ENCODE measurements at places on chromosomes 13 and 19. TPM values are rescaled to one million over a fixed set of nuclear protein-coding genes. Genes with fewer than 3 reads are reported as not detected.

ZNF780A gene
- total RNA-seq, result 14.2 TPM

PSG3 gene
- not detected for total RNA-seq

KLK5 gene
- total RNA-seq, result not detected

PDE4A gene
- 5.7 TPM for total RNA-seq

ASF1B gene
- 22.9 TPM for total RNA-seq

EBI3 gene
- 0.27 TPM for total RNA-seq

RUBCNL gene
- total RNA-seq, result not detected

TDRD12 gene
- total RNA-seq, result 0.36 TPM

SLC8A2 gene
- total RNA-seq, result not detected

IRGC gene
- total RNA-seq, result not detected

LONP1 gene
- total RNA-seq, result 91.6 TPM

DHDH gene
- not detected for total RNA-seq

RDH8 gene
- not detected for total RNA-seq

FAM216B gene
- not detected for total RNA-seq

MTMR6 gene
- total RNA-seq, result 49.5 TPM

RASAL3 gene
- total RNA-seq, result 2.4 TPM

SIGLEC8 gene
- not detected for total RNA-seq

TMEM145 gene
- not detected for total RNA-seq

ZNF154 gene
- total RNA-seq, result 0.79 TPM

OLFM4 gene
- not detected for total RNA-seq

TGFBR3L gene
- 0.43 TPM for total RNA-seq

GAPDHS gene
- total RNA-seq, result not detected

KIR2DL1 gene
- not detected for total RNA-seq

ALKBH7 gene
- 27.5 TPM for total RNA-seq

FGF22 gene
- not detected for total RNA-seq

PCDH9 gene
- 4.5 TPM for total RNA-seq

MEIOSIN gene
- not detected for total RNA-seq

PIH1D1 gene
- total RNA-seq, result 51.5 TPM

ATP11A gene
- 35.1 TPM for total RNA-seq

FBXO17 gene
- 24.1 TPM for total RNA-seq

JAK3 gene
- total RNA-seq, result 1.9 TPM

CHAMP1 gene
- 20.5 TPM for total RNA-seq

LILRB1 gene
- total RNA-seq, result not detected

S1PR2 gene
- total RNA-seq, result 0.53 TPM

SLC10A2 gene
- total RNA-seq, result not detected

FFAR3 gene
- total RNA-seq, result not detected

ZNF850 gene
- total RNA-seq, result 4.7 TPM

ZNF730 gene
- total RNA-seq, result 3.4 TPM

RASA3 gene
- total RNA-seq, result 47.6 TPM

GJA3 gene
- total RNA-seq, result not detected

RFPL4A gene
- total RNA-seq, result not detected

KRTDAP gene
- not detected for total RNA-seq

CACNG6 gene
- 1.0 TPM for total RNA-seq

PLVAP gene
- total RNA-seq, result 3.6 TPM

IGFL2 gene
- total RNA-seq, result not detected

GTF3A gene
- 109 TPM for total RNA-seq

ACP7 gene
- total RNA-seq, result 0.27 TPM

TUBB4A gene
- total RNA-seq, result not detected

ZNF573 gene
- 9.7 TPM for total RNA-seq

NLRP11 gene
- not detected for total RNA-seq

ANGPTL8 gene
- total RNA-seq, result not detected

EFNA2 gene
- total RNA-seq, result not detected
